ENCODE measurements at places on chromosomes 6 and 20.
A peak's percentile ranks its signal among the peaks of the same experiment; 100 is the strongest.

DNA sequence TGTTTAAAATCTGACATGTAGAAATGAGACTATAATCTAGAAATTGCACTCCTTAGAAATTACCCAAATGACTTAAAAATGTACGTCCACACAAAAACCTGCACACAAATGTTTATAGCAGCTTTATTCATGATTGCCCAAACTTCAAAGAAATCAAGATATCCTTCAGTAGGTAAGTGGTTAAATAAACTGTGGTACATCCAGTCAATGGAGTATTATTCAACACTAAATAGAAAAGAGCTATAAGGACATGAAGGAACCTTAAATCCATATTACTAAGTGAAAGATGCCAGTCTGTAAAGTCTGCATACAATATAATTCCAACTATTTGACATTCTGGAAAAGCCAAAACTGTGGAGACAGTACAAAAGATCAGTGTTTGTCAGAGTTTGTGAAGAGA is 513.4 kb downstream of the PKHD1 start:
- DNase-seq: no peak

GRCh38 chr6:63816982-63817436 is 181.4 kb downstream of the PHF3 start:
- no peak for DNase-seq

- DNase-seq: no peak
Measured at GRCh38 chr6:44041461-44042260, 85.6 kb downstream of the MRPL14 start.

- DNase-seq: no peak
Measured at GRCh38 chr6:80527552-80528052, 421.1 kb downstream of the BCKDHB start.

DNA sequence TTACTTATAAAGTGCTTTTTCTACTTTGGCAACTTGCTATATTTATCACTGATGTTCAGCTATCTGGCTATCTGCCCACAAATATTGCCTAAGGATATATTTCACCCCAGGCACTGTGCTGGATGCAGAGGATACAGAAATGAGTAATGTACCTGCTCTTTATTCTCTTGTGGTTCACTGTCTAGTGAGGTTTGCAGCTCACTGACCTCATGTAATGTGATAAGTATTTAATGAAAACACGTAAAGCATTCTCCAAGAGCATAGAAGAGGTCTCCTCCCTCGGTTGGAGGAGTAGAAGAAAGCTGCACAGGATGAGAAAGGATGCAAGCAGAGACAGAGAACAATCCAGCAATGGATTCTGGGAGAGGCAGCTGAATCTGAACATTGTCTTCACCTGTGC is 610.7 kb downstream of the CBLN4 start:
- no peak for DNase-seq

GRCh38 chr6:78770765-78771164 is 96.6 kb upstream of the IRAK1BP1 start:
- DNase-seq: no peak

DNA sequence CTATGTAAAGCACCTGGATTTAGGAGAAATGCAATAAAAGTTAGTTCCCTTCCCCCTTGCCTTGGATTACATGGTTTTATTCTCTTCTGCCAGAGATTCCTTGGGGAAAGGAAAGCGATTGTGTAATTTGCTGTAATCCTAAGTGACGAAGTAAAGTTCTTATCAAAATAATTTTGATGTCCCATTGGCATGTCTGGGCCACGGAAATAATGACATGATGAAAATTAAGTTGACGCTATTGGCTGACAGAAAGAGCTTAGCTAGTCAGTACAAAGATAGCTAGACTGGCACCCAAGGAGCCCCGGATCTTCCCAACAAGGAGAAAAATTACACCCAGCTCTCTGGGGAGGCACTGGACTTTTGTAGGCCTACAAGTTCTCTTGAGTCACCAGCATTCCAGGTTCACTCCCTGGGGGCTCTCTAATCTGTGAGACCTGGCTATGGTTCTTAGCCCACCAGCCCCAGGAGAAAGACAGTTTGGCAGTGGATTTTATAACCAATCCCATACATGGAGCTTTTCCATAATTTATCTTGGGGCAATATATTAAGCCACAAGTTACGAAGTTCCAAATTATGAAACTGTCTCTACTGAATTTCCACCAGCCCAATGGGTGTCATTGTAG is 59.9 kb downstream of the FOXA2 start:
- no peak for DNase-seq

DNA sequence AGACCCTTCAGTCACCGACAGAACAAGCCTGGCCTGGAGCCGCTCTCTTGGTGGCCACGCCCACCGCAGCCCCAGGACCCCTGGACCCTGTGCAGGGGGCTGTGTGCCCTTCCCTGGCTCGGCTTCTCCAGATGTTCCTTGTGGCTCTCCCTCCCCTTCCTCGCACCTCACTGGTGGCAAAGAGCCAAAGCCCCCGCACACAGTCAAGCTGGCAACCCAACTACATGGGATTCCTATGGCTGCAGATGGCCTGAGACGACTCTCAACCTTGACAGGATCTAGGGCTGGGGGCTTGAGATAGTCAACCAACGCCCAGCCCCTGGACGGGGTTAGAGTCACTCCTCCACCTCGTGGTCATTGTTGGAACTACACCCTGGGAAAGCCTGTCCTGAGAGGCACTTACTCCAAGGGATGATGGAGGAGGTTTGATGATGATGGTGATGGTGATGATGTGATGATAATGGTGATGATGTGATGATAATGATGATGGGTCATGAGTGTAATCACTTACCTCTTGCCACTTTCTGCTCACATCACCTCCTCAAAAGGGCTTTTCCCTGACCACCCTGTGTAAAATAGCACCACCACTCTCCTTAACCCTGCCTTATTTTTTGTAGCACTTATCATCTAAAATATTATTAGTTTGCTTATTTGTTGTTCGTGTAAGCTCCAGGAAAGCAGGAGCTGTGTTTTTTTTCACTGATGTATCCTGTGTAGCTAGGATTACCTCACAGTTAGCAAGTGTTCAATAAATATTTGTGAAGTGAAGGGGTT is 278.4 kb downstream of the LRFN2 start:
- DNase-seq: peak; percentile 42

DNA sequence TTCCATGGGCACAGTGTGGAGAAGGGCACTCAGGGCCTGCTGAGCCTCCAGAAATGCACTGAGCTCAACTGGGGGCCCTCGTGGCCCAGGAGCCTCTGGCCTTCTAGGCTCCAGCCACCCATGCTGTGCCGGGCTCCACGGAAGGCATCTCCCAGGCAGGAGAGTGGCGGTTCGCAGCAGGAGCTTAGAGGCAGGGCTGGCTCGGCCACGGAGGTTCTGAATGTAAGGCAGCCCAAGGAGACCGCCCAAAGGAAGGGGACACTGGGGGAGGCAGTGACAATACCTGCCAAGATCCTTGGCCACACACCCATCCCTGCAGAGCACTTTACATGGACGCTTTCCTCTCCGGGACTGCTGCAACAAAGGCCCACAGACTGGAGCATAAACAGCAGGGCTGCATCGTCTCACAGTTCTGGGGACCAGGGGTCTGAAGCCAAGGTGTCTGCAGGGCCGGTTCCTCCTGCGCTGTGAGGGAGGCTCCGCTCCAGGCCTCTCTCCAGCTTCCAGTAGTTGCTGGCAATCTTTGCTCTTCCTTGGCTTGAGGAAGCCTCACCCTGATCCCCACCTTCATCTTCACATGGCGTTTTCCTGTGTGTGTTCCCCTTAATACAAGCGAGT is 128.2 kb upstream of the CDH4 start:
- no peak for DNase-seq

DNA sequence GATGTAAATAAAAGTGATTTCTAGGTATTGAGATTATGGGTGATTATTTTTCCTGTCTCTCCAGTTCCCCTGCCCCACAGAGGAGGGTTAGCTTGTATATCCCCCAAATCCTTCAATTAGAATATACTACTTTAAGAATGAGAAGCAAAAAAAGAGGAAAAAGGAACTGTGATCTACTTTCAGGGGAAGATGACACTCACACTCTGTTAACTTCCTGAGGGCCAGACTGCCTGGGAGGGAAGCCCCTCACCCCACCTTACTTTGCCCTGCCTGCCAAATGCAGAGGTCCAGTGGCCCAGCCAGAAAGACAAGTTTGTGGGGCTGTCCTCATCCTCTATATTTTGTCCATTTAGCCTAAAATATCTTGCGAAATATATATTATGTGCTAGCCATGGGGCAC is 9.2 kb upstream of the LY86 start:
- no peak for DNase-seq

DNA sequence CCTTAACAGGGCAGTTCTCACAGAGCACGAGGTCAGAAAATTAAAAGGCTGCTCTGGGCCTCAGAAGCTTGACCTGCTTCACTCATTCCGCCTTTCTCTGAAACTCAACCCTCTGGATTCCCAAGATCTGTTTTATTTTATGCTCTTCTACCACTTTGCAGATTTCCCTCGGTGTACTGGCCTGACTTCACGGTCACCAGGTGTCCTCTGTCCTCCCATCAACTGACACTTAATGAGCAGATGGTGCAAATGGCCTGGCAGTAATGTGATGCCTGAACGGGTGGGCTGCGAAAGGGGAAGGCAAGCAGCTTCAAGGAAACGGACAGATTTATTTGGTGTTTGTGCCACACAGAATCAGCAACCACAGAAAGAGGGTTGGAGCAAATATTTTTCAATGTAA is 169.7 kb upstream of the TFAP2D start:
- no peak for DNase-seq

GRCh38 chr6:106609699-106610098 is 19.6 kb downstream of the RTN4IP1 start:
- DNase-seq: no peak

DNA sequence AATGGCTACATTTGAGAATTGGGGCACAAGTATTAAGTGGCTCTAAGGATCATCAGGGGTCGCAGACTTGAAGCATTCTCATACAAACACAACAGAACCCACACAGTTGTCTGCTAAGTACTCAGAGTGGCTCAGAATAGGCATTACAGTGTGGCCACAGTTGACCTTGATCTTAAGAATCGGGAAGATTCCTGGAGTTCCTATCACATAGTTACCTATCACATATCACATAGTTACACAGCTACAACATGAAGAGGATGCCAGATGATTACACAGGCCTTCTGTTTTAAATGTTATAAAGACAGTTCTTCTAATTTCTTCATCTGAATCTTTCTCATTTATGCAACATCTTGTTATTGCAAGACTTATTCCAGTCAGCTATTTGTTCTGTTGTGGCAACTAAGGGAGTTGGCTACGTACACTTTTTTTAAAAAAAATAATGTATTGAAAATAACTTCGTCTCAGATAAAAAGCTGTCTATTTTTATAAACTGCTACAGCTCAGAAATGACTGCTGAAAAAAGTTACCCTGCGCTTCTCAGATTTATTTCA is 129.0 kb downstream of the REV3L start:
- DNase-seq: no peak

DNA sequence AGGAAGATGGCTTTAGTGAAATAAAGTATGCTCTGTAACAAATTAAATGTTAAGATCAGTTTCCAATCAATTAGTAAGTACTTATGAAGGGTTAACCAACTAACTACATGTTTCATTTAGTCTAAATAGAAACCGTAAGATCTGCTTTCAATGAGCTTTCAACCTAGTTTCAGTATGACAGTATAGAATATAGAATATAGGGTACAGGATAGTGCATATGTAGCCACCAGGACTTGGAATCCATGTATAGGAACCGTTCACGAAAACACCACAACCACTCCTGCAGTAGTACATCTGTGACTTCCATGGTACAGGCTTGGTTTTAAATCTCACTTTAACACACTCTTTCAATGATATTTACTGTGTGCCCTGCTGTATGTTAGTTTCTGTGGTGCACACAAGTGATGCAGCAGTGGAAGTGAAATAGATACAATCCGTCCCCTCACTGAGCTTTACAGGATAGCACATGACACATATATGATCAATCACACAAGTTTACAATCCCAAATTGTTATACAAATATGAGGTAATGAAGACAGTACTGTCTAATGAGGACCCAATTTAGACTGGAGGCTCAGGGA is 479.7 kb upstream of the MARCKS start:
- no peak for DNase-seq

DNA sequence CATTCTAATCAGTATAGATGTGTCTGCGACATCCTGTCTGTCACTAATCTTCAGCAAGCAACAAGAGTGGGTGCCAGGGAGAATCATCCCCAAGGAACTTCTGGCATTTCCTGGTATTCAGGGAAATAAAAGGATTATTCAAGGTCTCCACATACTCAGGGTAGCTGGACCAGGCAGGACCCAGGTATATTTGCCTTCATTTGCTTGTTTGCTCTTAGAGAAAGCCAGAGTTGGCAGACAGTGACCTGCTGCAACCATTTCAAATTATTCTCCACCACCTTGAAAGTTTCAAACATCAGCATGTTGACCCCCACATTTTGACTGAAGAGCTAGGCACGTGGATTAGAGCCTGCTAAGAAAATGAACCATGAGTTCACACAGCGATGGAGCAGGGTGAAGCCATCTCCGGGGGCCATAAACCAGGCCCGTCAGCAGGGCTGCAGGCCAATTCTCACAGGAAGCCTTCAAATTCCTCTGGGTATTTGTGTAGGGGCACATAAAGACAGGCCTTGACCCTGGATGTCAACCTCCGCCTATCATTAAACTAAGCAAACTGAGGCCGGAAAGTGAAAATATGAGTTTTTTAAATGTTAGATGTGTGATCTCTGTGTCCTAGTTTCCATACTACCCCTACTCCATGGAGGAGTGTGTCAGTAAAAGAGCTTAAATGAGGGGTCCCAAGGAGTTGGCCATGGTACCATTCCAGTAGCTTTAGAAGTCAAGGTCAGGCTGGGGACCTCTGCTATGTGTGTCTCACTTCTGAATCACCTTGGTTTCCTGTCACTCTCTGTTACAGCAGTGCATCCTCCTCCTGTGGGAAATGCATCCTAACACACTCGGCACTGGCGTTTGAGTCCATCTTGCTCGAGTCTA is 32.9 kb downstream of the TRAM2 start:
- no peak for DNase-seq

DNA sequence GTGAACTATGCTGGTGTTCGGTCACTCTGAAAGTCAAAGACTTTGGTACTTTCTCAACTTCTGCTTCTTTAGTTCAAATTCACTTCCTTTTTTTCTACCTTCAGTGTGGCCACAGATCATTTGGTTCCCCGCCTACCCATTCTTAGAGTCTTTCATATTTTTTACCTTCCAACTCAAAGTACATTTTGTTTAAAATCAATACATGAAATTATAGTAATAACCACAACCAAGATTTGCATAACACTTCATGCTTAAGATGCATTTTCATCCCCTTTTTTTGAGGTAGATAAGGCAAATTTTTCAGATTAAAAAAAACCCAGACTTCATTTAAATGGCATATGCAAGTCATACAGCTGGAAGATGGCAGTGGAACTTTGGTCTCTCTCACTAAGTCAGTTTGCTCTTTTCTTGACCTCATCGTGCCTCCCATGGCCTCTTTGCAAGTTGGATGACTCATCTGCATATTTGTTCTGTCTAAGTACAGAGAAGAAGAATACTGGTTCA is 11.9 kb upstream of the CNR1 start:
- no peak for DNase-seq

DNA sequence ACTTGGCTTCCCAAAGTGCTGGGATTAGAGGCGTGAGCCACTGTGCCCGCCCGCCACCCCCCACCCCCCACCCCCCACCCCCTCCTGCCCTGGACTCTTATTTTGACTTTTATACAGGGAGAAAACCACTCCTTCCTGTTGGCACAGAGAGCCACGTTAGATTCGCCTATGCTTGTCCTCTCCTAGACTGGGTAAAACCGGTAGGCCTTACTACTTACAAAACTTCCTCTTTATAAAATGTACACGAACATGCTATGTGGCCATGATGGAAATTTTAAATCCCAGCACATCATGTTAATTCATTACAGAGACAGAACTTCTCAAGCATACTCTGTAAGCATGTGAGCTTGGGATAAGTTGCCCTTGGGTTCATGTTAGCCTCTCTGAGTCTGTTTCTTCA is 124.2 kb downstream of the SLC24A3 start:
- DNase-seq: no peak
